Right atrium auricular region (tissue), 2 donors: ENCODE measurements at places on chromosomes 4 and X. TPM values are rescaled to one million over a fixed set of nuclear protein-coding genes. Genes with fewer than 3 reads are reported as not detected.

DNA sequence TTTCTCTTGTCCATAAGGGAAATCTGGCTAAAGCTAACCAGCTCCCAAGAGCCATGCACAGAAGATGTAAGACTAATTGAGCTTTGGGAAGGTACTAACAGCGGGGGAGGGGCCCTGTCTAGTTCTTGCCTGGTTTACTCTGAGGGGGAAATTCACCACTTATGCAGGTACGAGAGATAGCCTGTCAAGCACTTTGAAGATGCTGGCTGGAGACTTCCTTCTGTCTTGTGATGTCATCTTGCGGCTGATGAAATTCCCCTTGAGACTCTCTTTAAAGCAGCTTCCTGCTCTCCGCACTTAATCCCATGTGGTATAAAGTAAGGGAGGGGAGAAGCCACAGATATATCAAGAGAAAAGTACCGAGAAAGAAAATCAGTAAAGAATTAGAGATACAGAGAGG is 345.3 kb downstream of the MAPK10 start:
- no peak for DNase-seq

GRCh38 chr4:1556541-1557220 is 127.4 kb downstream of the FAM53A start:
- no peak for DNase-seq

GRCh38 chrX:44904542-44905115 is 31.6 kb downstream of the KDM6A start:
- no peak for DNase-seq

The HSFX3 gene
- not detected for total RNA-seq

DNA sequence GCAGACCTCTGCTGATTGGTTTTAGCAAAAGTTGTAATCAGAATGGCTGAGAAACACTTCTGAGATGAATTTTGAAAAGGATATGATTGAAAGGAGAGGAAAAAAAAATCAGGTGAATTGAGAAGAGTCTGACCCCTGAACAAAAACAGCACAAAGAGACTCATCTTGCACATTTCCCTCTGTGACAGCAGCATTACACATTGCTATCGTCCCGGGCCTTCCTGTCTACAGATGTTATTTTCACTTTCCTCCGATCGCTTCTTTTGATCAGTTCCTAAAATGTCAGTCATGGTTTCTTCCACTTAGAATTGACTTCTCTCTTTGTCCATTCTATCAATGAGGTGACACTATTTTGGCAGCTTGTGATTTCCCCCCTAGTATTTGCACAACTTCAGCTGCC is 262.6 kb downstream of the GPC3 start:
- DNase-seq: no peak

- DNase-seq: no peak
These were observed 171.4 kb downstream of the NHS start for GRCh38 chrX:17546356-17546755.

The RGN gene
- total RNA-seq: 14.1 TPM

DNA sequence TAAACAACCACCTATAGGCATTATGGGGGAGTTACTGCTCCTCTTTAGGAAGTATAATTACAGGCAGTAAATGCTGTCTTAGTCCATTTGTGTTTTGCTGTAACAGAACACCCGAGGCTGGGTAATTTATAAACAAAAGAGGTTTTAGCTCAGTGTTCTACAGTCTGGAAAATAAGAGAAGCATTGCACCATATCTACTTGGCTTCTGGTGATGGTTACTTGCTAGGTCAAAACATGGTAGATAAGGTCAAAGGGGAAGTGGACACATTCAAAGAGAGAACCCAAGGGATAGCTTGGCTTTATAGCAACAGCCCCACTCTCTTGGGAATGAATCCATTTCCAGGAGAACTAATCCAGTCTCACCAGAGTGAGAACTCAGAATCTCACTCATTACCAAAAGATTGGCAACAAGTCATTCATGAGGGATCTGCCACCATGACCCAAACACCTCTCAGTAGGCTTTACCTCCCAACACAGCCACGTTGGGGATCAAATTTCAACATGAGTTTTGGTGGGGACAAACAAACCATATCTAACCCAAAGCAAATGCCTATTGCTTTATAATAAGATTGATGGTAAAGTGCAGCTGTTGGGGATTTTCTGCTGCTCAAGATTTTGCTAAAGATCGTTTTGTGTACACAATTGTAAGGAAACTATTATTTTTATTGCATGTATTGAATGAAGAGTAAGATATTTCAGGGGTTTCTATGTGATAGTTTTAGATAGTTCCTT is 32.6 kb downstream of the STAG2 start:
- no peak for DNase-seq

The CENPVL1 gene
- not detected for total RNA-seq

DNA sequence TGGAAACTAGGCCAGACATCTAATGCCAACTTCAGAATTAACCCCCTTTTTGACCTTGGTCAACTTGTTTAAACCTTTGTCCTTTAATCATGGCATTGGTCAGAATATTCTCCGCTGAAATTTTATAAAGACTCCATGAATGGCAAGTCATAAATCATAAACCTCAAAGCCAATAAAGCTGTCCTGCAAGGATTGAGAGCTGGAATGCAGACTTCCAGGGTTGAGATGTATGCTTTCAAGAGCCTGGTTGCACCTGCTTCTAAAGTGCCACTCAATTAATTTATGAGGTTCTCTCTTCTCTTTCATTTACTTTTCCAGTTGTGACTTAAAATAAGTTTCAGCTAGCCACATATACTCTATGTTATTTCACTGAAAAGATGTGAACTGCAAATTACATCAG is 136.2 kb upstream of the HCCS start:
- DNase-seq: no peak

GRCh38 chr4:154433543-154433942 is 58.1 kb downstream of the DCHS2 start:
- DNase-seq: no peak

GRCh38 chr4:182619660-182620059 is 297.5 kb downstream of the DCTD start:
- DNase-seq: no peak

The SSX4 gene
- total RNA-seq: not detected

The RAB33A gene
- total RNA-seq: 8.3 TPM

- peak; percentile 74 for DNase-seq
These were observed 855 bp downstream of the GPRASP2 start for GRCh38 chrX:102712981-102713625.

The TNMD gene
- not detected for total RNA-seq

- no peak for DNase-seq
These were observed 305.5 kb downstream of the RAB28 start for GRCh38 chr4:13178621-13179020.

DNA sequence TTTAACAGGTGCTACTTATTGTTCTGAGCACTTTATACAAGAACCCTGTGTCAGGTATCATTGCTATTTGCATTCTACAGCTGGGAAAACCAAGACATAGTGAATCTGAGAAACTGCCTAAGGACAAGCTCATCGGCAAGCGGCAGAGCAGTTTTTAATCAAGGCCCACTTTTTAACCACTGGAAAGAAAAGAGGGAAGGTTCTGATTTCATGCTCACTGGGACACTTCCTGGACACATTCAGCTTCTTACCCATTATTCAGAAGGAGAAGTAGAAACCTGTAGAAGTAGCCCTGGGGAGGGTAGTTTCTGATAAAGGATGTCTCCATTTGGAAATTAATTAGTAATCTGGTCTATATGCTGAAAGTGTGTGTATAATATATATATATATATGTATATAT is 2.5 kb upstream of the LNX1 start:
- DNase-seq: no peak

- DNase-seq: no peak
These were observed 1.2 kb downstream of the MGST2 start for GRCh38 chr4:139666735-139667281.

The ADH1A gene
- not detected for total RNA-seq

The EFHC2 gene
- 4.5 TPM for total RNA-seq

GRCh38 chr4:149738156-149738555 is 77.5 kb downstream of the IQCM start:
- no peak for DNase-seq

GRCh38 chr4:11497972-11498371 is 69.3 kb upstream of the HS3ST1 start:
- no peak for DNase-seq

The ANXA10 gene
- not detected for total RNA-seq

DNA sequence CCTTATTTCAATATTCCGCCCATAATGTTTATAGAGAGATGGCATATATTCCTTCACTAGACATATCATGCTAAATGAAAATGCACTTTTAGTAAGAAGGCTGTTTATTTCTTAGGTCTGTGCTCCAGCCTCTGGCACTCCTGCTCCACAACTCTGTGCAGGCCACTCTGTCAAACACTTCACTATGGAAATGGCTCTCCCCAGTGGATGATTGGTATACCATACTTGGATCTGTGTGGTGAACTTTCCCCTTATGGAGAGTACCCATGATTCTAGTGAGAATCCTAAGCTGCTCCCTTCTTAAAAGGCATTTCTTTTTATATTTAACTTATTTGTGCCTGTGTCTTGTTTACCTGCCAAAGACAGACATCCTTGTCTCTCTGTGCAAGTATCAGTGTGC is 480.1 kb upstream of the GALNT7 start:
- no peak for DNase-seq

DNA sequence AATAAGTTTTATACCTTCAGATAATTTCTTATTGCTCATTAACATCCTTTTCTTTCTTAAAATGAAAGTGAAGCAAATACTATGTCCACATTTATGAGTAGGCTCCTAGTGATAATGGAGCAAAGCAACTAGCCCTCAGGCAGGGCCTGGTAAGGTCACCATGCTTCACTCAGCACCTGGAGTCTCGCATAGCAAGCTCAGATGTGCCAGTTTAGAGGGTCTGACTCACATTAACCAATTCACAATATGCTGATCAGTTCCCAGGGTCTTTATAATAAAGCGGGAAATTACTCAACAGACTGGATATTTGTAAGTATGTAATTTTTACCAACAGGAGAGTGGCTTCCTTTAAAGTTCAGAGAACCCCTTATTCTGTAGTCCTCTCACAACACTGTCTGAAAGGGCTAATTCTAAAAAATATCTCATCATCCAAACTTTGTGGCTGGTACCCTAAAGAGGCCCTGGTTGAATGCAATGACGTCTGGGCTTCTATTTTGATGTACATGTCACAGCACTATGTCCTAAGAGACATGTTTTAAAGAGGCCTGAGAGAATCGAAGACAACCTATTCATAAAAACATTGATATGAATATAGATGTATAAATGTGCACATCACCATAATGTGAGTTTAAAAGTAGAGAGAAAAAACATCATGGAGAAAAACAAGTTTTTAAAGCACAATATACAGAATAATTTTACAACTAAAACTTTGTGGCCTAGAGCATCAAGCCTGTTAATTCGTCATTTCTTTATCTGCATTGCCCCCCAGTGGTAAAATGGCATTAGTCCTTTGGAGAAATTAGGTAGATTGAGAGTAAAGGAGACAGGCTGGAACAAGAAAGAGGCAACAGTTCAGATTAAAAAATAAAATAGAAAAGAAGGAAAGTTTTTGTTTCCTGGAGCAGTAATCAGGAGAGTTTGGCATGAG is 44.3 kb downstream of the IL21 start:
- no peak for DNase-seq

The NAA10 gene
- total RNA-seq: 70.2 TPM

DNA sequence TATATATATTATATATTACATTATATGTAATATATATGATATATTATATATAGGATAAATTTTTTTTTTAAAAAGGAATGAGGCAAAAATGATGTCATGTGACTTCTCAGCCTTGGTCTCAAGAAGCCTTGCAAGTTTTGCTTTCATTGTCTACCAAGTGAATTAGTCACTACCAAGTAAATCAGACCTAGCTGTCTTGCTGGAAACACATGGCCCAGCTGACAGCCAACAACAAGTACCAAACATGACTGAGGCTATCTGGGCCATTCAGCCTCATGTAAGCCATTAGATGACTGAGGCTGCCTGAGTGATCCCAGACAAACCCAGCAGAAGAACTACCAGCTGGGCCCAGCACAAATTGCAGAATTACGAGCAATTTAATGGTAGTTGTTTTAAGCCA is 44.9 kb downstream of the HAND2 start:
- no peak for DNase-seq
